ENCODE measurements at places on chromosomes 2 and 18.

GRCh38 chr2:161434118-161434517 lies 18.0 kb downstream of the TBR1 start:
- DNase-seq, result no peak

DNA sequence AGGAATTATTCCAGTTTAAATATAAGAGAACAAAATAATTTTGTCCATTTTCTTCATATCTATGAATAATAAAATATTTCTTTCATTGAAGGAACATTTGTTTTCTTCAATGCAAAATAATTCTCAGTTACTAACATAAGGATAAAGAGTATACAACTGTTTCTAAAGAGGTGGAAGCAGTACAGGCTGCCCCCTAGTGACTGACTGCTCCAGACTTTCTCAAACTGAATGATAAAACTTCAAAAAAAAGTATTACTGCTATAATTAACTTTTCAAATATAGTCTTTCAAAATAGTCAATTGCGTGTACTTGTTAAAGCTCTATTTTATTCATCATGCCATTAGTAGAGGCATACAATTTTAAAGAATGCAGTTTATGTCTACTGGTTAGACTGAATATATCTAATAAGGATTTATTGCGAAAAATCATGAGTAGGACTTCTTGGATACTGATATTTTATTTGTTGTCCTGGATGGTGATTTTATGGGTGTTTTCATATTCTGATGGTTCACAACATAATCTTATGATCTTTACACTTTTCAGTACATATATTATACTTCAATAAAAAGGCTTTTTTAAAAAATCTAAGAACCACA lies 100.1 kb downstream of the WDPCP start:
- peak; percentile 65 for DNase-seq

DNA sequence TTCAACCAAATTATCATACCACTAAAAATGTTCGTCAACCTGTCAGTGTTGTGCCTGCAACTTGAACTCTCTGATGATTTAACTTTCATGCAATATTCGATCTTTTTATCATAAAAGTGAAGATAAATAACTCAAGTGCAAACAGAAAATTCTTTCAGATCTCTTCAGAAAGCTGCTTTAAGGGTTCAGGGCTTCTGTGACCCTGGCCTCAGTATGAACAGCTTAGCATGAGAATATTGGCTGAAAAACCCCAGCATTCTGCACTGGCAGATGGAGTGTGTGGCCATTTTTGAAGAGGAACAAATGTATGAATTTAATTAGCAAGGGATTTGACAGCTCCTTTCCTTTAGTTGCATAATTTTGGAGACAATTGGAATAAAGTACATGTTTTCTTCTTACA lies 851.4 kb upstream of the SOX11 start:
- DNase-seq, result no peak

GRCh38 chr2:241035142-241035817 lies 36.9 kb downstream of the SNED1 start:
- peak; percentile 47 for DNase-seq

DNA sequence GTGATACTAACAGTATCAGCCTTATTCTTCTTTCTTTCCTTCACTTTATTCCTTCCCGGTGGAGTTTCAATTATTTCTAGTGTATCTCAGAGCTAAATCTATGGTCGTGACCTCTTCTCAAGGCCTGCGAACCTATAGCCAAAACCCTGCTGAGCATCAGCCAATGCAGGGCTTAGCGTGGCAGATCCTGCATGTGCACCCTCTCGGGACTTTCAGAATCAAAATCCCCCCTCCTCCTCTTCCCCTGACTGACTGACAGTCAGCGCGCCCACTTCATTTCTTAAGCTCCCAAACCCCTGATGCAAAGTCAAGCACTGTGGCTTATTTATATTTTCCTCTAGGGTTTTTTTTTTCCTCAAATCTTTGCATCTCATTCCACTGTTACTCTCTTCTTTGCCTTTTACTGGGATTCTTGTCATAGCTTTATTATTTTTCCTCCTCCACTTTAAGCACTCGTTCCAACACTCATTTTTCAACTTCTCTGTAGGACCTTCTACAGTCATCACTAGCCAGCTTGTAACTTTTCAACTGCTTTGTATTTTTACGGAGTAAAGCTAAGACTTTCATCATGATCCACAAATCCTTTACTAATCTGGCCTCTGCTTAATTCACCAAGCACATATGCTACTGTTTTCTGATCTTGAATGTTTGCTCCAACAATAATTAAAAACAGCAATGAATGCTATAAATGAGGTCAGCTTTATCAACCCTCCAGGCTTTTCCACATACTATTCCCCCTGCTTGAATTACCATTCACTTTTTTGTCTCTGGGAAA lies 896.5 kb upstream of the PIK3C3 start:
- no peak for DNase-seq

GRCh38 chr2:208148803-208149202 lies 2.8 kb upstream of the CRYGB start:
- no peak for DNase-seq

DNA sequence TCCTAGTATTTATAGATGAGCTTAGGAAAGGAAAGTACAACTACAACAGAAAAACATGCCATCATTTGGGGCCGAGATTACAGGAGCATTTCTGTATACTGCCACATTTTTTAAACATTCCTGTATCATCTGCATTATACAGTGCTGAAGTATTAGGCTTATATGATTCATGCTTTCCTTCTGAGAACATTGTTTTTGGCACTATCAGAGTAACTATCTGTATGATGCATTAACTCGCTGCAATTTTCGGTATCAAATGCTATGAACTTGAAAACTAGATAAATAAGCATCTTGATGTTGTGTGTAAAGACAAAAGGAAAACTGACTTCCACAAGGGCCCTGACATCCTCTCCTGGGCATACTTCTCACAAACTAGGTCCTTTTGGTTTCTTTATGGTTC lies 102.0 kb downstream of the RIT2 start:
- no peak for DNase-seq

DNA sequence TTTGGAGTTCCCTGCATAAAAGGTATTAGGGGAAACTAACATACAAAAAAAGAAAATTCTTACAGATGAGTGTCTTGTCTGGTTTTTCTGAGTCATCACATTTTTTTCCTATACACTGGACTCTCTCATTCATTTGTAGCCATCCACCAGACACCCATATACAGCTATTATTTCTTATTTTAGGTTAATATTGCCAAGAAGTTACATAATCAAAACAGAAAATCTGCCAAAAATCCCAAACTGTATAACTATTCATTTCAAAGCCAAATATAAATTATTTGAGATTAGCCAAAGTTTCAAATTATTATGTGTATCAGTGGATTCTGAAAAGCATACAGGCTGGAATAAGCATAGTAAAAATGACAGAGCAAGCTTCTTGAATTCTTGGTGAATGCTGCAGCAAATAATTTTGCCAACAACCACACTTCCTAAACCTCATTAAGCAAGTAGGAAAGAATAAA lies 191.2 kb downstream of the NCKAP5 start:
- DNase-seq, result no peak

DNA sequence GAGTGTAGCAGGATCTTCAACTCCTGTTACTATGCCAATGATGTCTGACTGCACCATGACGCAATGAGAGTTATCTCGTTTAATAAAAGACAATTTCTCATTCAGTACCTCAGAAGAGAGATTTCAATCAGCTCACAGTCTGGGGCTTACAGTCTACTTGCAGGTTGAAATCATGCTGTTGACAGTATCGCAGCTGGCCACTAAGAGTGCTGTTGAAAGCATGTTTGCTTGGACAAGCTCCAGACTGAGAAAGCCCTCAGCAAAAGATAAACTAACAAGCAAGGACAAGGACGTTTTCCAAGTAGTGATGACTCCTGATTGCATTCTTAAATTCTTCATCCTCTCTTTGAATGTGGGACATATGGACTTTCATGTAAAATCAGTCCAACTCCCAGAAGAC lies 145.2 kb upstream of the SYT4 start:
- no peak for DNase-seq

DNA sequence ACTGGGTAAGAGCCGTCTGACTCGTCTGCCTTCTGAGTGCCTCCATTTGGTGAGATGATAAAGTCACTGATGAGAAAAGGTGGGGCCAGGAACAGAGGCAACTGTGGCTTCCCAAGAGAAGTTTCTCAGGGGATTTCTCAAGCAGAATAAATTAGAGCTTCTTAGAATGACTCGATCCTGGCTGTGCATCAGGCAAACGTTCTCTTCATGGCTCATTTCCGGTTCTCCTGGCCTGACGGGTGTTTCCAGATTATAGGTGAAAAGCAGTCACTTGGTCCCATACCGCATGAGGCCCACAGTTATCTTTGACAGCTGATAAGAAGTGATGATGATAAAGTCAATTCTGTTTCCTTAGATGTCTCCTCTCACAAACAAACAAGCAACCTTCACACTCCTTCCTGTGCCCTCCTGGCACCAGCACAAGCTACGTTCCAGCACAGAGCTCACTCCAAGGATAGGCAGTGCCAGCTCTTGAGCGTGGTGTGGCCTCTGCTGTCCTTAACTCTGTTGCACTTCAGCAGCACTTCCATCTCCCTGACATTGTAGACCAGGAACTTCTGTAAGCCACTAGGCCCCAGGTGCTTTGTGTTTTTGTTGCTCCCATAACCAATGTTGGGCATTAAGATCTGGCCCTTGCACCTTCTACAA lies 37.8 kb upstream of the KCNF1 start:
- DNase-seq, result no peak

- DNase-seq, result no peak
These were observed 103.7 kb downstream of the EPB41L3 start for GRCh38 chr18:5439986-5440696.

DNA sequence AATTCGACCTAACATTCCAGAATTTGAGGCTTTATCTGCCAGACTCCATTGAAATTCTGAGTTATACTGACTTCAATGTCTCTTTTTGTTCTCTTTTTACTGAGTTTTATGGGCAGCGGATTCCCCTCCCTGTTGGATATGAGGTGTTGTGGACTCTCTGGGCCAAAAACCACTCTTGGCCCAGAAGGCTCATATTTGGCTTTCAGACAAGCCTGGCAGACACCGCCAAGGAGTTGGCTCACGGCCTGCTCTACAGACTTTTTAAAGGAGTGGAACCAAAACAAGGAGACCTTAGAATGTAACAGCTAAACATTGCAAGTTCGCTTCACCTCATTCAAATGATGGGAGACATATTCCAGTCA lies 206.4 kb upstream of the NCKAP5 start:
- peak; percentile 7 for DNase-seq

- DNase-seq, result no peak
These were observed 189.2 kb downstream of the FAM210A start for GRCh38 chr18:13537022-13537780.

GRCh38 chr2:172147944-172148650 lies 45.4 kb upstream of the DLX2 start:
- DNase-seq, result no peak

- DNase-seq, result no peak
These were observed 361.5 kb downstream of the DSEL start for GRCh38 chr18:67154979-67155378.

- DNase-seq, result no peak
These were observed 55.6 kb upstream of the MAP4K3 start for GRCh38 chr2:39492716-39493115.

GRCh38 chr2:18373081-18373480 lies 187.4 kb downstream of the RDH14 start:
- DNase-seq, result no peak

DNA sequence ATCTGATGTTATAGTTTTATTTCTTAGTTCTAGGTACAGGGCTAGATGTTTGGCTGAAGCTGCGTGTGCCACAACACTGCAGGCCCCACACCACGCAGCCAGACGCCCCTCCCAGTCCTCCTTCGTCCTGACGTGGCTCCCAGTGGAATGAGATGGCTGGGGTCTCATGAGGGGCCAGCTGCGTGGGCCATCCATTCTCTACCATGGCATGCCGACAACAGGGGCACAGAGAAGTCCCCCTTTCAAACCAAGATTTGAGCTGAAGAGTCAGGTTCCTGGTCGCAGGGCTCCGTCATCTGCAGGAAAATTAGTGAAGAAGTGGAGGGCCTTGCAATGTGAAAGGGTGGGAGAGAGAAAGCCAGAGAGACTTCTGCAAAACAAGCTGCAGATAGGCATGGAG lies 64.5 kb downstream of the PARD6G start:
- DNase-seq, result no peak

- DNase-seq, result no peak
These were observed 90.1 kb downstream of the ALPK2 start for GRCh38 chr18:58538604-58539386.

DNA sequence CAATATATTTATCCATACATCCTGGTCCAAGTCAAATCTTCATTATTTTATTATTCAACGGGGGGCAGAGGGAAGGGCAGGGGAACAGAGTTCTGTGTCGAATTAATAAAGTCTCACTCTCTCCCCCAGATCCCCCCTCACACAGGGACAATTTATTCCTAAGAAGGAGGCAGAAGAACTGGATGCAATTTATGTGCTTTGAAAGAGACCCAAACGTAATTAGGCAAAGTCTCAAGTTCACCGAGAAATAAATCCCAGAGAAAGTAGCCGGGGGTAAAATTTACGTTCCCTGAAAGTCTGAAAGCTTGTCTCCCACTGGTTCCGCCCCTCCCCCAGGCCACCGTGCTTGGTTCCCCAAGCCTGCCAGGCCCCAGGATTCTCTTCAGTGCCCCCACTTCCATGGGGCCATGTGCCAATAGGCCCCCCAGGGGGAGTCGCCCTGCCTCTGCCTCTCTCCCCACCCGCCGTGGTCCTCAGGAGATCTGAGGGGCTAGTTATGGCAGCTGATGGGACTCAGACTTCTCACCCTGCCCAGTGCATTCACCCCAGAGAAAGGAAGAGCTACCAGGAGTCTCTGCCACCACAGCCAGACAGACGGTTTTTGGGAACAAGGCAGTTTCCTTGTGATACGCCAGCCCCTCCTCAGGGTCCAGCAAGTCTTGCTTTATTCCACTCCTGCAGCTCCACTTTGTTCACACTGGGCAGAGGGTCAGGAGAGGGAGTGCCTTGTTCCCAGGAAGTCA lies 215.5 kb downstream of the CYP26B1 start:
- no peak for DNase-seq

DNA sequence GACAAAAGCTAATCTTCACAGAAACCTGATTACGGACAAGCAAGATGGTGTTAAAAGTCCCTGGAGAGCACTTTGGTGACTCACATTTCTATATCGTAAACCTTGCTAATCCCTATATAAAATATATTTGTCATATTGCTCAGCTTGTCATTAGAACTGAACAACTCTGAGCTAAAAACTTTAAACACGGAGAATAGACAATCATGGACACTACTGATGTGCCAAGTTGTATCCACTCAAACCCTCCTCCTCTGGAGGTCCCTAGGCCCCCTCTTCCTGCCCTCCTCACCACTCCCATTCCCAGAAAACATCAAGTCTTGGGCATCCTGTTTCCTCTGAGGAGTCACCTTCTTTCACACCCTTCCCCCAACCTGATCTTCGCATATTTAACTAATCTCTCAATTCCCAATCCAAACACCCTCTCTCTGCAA lies 138.7 kb upstream of the PID1 start:
- no peak for DNase-seq

DNA sequence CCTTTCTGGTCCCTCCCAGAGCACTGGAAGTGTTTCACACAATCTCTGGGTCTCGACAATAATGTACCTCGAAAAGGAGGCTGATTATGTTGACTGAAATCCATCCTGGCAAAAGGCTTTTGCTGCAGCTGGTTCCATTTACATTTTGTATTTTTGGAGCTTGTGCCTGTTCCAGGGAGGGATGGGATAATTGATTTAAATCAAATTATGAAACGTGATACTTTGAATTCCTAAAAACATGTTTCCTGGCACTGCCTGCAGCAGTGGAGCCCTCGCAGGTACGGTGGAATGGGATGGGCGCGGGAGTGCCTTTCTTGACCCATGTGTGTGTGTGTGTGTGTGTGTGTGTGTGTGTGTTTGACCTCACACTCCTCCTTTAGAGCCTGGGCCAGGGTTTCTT lies 455.5 kb upstream of the MEIS1 start:
- no peak for DNase-seq

- no peak for DNase-seq
These were observed 199.8 kb downstream of the KCNE4 start for GRCh38 chr2:223251656-223252229.

GRCh38 chr2:101133492-101134100 lies 17.6 kb downstream of the TBC1D8 start:
- no peak for DNase-seq

Data from head of caudate nucleus (tissue), 42 donors.